Caco-2 (cell line): ENCODE measurements at places on chromosomes 13 and 19.

DNA sequence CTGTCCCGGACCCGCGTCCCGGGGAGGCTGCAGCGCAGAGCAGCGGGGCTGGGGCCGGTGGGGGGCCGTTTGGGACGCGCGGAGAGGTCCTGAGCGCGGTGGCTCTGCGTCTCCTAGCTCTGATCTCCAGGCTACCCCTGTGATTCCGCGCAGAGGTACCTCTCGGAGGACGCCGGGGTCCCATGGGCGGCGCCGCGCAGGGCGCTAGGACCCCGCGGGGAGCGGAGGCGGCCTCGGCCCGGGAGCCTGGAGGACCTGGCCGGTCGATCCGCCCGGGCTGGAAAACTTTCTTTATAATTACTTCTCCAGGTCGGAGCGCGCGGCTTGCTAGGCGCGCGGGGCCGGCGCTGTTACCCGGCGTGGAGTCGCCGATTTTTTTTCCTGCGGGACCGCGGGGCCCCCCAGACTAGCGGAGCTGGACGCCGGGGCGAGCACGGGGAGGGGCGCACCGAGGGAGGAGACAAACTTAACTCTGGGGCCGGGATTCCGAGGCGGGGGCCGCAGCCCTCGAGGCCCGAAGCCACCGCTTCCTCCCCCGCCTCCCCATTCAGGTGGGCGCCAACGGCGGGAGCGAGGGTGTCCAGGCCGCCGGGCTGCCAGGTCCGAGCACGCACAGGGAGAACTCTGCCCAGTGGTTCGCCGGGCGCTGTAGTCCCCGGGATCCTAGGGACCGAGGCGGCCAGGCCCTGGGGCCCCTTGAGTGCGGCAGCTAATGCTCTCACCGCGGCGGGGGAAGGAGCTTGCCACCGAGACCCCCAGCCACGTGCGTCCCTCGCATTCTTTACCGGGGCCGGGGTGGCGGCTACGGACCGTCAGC is 848 bp upstream of the CEBPA start:
- DNase-seq, result peak; percentile 82

GRCh38 chr13:44489751-44490150 is 86.4 kb downstream of the TSC22D1 start:
- peak; percentile 40 for DNase-seq

DNA sequence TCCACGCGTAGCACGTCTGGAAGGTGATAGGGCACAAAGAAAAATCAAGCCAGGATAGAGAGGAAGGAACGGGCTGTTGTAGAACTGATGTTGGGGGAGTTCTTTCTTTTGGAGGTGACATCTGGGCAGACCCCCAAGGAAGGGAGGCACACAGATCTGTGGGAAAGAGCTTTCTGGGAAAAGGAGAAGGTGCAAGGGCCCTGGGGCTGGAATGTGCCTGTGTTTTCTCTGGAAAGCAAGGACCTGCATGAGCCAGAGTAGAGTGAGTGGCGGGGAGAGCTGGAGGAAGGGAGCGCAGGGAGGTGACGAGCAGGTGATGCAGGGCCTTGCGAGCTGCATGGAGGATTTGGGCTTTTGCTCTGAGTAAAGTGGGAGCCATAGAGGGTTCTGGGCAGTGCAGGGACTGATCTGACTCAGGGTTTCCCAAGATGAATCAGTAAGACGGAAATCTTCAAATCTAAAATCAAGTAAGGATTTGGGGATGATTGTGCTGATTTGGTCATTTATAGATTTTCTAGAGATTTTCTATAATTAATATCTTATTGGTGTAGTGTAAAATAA is 30.8 kb downstream of the SMARCA4 start:
- no peak for DNase-seq

DNA sequence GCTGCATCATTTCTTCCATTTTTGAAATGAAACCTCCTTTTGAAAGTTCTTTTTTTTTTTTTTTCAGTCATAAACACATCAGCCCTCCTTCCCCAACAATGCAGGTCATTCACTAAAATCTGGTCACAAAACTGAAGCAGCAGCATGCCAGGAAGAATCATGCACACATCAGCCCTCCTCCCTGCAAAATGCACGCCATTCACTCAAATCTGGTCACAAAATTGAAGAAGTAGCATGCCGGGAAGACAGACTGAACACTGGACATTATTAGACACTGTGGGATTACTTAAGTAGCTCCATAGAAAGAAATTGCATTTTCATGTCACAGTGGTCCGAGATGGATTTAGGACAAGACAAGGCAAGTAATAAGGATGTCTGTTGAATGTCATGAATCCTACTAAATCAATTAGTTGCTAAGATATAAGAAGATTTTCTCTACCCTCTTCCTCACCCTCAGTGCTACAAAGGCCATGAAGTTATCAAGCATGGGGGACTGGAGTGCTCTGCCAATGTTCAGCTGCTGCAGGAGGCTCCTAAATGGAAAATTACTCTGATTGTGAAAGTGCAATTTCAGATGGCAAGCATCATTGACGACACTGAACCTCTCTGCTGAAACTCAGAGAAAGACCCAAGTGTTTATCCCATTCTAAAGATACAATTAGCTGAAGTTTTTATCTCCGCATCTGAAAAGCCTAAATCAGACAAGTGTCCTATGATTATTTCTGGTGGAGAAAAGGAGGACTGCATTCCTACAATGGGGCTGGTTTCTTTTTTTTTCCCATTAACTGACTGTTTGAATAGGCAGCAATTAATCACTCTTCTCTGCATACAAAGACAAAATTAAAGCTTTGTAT is 913.2 kb downstream of the DIAPH3 start:
- DNase-seq, result no peak

GRCh38 chr13:49594576-49594975 is 9.2 kb upstream of the RCBTB1 start:
- no peak for DNase-seq

DNA sequence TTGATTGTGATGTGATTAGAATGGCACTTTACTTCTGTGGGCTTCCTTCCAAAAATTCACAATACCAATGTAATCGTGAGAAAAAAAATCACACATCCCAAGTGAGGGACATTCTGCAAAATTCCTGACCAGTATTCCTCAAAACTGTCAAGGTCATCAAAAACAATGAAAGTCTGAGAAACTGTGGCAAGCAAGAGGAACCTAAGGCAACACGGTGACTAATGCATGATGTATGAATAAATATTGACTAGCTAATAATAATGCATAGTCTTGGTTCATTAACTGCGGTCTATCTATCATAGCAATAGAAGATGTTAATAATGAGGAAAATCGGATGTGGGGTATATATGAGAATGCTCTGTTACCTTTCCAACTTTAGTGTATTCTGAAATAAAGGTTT is 159.0 kb downstream of the RFC3 start:
- no peak for DNase-seq

DNA sequence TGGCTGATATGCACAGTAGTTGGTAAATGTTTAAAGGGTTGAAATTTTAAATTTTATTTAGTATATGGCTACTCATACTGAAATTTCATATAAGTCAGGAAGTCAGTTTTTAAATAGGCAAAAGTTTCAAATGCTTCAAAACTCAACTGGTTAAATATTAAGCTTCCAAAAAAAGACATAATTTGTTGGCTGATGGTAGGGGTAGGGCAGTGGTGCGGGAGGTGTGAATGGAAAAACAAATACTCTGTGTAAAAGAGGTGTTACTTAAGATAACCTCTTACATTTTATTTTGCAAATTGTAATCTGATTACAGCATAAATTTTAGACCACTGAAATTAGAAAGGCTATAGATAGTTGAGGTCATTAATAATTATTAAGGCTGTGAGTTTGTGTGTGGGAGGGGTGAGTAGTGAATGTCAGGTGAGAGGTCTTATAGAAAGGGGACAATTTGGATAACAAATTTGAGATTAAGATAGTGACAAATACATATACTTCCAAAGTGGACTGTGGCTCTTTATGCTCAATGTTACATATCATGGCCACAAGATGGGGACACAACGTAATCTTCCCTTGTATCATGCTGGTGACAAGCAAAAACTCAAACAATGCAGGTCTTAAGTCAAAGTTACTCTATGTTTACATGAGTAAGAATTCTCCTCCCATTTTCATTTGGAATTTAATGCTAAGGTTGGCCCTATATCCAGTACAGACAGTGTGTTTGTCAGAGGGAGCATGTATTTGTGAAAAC is 36.6 kb upstream of the OXGR1 start:
- peak; percentile 32 for DNase-seq

GRCh38 chr19:15299568-15300409 is 32.5 kb downstream of the BRD4 start:
- DNase-seq, result no peak

- no peak for DNase-seq
These were observed 181.5 kb upstream of the TSHZ3 start for GRCh38 chr19:31530781-31531180.

DNA sequence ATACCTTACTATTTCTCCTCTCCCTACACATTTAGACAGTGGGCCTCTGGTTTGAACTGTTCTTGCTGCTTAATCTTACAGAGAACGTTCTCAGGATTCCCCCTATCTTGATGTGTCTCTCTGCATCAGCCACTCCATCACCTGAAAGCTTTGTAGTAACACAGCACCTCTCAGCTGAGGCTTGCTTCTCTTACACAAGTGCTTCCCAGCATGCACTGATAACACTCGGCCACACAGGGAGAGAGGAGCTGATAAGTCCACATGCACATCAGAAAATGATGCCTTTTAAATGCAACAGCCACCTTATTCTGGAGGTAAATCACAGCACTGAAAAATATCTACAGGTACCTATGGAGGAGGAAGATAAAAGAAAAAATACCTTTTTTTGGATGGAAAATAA is 192.2 kb upstream of the TSHZ3 start:
- DNase-seq, result no peak

DNA sequence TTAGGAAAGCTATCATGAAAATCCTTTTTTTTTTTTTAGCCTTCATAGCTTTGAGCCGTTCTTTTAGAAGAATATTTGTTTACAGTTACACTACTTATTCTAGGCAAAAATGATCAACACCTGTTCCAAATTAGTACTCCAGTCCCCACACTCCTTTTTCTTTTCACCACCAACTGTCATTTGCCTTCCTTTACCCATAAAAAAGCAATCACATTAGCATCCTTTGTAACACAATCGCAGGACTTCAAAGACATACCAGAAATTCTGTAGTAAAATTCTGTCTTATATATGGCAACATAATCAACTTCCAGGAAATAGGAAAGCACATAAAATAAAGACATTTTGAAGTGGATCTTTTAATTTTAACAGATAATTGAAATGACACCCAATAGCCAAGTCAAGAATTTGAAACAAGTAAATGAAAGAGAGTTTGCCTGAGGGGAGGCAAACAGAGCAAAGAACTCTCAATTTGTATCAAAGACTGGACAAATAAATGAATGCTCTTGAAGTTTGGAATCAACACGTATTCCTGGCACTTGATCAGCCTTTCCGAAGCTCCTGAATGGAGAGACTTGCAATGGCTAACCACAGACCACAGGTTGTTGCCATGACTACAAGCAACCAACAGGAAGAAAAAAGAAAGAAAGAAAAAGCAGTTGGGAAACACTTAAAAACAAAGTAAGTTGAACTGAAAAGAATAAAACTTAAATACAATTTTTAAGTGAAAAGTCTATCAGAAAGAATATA is 206.8 kb downstream of the PCDH9 start:
- DNase-seq, result no peak

DNA sequence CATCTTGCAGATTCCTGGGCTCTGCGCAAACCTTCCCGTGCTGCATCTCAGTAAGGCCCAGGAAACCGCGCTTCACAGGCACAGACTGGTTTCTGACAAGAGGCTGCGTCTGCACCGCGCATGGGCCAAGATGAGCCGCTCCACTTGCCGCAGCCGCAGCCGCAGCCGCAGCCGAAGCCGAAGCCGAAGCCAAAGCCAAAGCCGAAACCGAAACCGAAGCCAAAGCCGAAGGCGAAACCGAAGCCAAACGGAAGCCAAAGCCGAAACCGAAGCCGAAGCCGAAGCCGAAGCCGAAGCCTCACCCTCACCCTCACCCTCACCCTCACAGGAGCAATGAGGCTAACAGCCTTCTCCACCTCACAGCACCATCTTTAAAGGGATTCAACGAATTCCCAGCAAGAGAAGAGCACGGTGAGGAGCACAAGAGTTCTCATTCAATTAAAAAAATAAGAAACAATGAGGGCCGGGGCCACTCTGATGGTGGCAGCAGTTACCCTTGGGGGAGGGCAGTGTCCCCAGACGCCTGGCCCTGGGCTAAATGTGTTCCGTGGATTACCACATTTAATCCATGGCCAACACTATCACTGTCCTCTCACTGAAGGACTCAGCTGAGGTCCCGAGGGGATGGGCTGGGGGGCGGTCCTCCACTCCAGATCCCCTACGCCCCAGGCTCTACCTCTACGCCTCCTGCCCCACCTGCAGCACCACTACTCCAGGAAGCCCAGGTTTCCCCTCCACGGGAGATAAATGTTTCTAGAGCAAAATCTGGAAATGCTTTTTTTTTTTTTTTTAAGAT is 29.1 kb downstream of the ZNF787 start:
- DNase-seq, result no peak
